ENCODE measurements at places on chromosomes 3 and 15.

GRCh38 chr15:89806559-89807550, 7.8 kb downstream of the ANPEP start:
- DNase-seq, result no peak

- no peak for DNase-seq
Measured at GRCh38 chr3:150840802-150841515, 64.3 kb downstream of the MINDY4B start.

GRCh38 chr3:74562558-74563269, 51.7 kb downstream of the CNTN3 start:
- no peak for DNase-seq

DNA sequence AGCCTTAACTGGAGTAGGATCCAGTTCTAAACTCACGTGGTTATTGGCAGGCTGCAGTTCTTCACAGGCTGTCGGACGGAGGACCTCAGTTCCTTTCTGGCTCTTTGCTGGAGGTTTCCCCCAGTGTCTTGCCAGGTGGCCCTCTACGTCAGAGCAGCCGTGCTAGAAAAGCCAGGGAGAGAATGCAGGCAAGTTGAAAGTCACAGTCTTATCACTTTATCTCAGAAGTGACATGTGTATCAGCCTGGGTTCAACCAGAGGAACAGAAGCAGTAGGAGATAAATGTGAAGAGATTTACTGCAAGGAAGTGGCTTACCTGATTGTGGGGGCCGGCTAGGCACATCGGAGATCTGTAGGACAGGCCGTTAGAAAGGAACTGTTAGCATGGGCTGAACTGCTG, 125.3 kb upstream of the BNIP2 start:
- DNase-seq, result no peak

DNA sequence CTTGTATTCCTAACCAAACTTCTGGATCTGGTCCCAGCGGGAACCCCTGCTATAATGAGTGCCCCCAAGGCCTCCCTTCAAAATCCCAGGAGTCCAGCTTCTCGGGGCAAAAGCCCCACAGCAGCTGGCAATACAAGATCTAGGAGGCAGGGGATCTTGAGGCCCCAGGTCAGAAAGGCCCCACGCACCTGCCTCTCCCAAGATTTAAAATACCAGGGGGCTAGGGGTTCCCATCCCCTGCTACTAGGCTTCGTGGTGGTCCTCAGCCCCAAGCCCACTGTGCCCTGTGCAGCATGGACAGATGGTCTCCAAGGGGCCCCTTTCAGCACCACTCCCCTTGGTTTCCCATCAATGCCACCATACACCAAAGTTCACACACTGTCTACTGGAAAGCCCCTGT, 15.8 kb upstream of the CYP11A1 start:
- DNase-seq, result no peak

- no peak for DNase-seq
Measured at GRCh38 chr3:126418661-126419131, 24.0 kb downstream of the CFAP100 start.

DNA sequence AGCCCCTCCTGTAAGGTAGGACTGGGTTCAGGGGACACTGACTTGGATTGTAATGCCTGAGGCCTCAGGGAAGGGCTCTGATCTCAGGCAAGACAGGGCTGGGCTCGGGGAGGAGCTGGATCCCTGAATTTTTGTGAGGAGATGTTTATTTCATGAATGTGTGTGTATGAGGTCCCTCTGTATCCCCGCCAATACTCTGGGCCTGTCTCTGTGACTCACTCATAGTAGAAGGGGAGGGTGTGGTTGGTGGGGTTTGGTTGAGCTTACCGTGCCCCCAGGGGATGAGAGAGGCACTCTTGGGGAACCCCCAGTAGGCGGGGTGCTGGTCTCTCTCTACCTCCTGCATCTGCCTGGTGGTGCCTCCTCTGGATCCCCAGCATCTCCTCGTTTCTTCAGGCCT, 28.1 kb downstream of the RPSA start:
- DNase-seq, result no peak

GRCh38 chr3:191397771-191398170, 63.2 kb upstream of the PYDC2 start:
- no peak for DNase-seq

GRCh38 chr3:170244576-170244975, 22.4 kb downstream of the PRKCI start:
- no peak for DNase-seq

DNA sequence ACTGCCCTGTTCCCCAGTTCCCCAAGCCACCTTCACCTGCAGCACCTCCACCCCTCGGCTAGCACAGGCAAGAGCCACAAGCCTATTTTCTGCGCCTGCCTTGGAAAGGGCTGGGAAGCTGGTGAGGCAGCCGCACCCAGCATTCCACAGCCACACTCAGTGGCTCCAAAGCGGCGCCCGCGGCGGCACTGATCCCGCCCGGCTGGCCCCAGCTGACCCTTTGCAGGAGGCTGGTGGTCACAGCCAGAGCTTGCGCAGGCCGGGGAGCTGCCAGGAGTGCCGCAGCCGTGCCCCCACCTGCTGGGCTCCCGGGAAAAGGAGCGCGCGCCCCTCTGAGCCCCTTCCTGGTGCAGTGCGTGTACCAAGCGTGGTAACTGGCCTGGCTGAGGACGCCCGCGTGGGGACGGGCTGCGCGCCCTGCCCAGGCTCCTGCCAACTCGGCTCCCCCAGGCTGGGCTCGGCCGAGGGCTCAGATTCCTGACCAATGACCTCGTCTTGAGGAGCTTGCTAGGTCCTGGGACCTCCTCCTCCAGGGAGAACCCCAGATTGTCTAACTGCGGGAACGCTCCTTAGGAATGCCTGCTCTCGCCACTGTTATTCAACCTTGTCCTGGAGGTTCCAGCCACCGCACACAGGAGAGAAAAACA, 13.3 kb downstream of the GRAMD2A start:
- DNase-seq, result no peak

- no peak for DNase-seq
Measured at GRCh38 chr3:43128464-43128863, 22.6 kb upstream of the POMGNT2 start.

DNA sequence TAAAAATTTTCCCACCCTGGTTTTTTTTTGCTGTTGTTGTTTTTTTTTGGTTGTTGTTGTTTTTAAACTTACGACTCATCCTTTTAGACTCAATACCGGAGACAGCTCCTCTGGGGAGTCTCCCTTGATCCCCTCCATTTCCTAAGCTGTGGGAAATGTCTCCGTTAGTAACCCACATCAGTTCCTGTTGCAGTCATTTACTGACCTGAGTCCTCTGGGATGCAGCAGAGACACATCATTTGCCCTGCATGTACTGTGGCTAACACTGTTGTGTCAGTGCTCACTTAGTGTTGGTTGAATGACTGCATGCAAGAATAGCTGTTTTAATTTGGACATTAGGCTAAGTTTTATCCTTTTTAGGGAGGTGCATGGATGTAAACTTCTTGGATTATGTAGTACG, 83.8 kb downstream of the MBNL1 start:
- DNase-seq, result no peak

DNA sequence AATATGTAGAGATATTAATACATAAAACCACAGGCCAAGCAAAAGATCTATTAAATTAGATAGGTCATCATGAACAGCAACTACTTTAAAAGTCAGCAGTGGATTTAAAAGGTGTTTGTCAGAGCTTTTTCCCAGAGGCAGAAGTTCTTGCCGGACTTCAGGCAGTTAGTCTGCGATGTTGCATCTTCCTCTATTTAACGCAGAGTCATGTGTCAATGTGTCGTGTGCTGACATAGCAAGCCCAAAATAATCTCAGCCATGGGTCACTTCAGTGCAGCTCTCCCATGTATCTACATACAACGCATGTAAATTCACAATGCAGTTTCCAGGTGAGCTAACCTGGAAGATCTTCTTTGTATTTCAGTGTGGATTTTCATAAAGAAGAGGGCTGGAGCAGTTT, 8.0 kb upstream of the TMEM212 start:
- DNase-seq, result no peak

GRCh38 chr3:79253704-79254103, 514.1 kb downstream of the ROBO1 start:
- DNase-seq, result no peak

DNA sequence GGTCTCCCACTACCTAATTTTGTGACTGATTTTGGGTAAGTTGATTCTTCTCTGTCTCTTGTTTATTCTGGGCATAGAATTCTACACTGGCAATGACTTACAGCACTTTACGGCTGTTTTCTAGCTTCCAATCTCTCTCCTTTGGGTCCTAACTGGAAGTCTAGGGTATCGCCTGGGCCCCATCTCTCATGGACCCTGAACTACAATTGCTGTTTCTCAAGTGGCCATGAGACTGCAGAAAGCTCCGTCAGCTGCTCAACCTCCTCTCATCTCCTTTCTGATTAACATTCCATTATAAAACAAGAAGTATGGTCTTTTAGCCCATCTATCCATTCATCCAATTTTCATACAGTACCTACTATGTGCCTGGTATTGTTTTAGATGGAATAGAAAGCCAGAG, 4.4 kb upstream of the PXYLP1 start:
- DNase-seq, result no peak

- no peak for DNase-seq
Measured at GRCh38 chr15:62929000-62929357, 113.6 kb upstream of the TPM1 start.

DNA sequence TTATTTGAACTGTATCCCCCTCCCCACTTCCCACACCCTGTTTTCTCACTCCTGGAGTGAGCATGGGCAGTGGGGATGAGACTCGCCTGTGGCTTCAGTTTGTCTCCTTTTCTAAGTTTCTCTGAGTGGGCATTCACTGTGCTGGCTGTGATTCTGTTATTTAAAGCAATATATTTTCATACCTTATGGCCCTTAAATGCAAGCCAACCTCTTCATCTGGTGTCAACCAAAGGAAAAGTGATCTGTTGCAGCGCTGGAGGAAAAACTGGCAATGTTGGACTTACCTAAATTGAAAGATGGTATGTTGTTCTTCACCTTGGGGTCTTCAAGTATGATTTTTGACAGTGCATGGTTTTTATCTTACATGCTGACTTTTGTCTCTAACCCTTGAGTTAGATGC, 56.1 kb downstream of the RBM6 start:
- DNase-seq, result no peak

DNA sequence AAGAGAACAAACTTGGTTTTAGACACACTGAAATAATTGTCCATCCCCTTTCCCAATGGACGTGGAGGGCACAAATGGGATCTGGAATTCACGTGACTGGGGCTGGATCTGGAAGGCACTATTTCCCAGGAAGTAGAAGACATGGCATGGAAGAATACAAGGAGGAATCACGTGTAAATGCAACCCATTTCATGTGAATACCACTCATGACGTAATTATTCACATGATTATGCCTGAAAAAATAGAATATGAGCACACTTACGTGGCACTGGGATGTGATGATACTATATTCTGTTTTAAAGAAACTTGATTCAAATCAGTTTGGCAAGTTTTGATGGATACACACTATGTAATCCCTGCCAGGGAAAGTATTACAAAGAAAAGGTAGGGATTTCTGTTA, 477.3 kb downstream of the GABRG3 start:
- no peak for DNase-seq

DNA sequence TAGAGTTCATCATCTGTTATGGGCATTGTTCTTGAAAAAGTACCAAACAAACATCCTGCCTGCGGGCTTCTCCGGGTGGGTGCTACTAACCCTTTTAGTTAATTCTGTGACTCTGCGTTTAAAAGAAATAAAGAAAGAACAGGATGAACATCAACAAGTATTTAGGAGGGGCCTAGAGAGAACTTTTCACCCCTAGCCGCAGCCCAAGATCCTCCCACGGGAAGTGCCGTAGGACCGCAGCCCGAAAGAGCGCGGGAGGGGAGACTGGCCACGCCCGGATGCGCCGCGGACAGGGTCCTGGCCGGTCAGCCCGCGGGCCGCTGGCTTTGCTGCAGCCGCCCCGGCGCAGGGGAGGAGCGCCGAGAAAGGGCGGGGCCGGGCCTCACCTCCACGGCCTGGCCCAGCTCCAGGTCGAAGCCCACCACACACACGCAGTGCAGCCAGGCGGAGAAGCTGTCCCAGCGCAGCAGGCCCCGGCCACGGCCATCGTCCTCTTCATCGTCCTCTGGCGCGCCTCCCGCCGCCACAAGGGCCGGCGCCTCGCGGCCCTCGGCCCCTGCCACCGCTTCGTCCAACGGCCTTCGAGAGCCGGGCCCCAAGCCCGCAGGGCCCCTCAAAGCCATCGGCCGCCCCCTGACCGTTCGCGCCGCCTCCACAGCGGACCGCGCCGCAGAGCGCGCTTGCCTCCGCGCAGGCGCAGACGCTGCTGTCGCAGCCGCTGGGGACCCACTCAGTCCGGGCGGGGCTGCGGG, at the start of gene DENND6A:
Gene DENND6A (minus strand): TSS at position 682 of the 752 bp plus-strand sequence. CDS start 59 bp downstream, at position 623.
- peak; percentile 95 for DNase-seq

GRCh38 chr15:95580121-95580520, 750.4 kb upstream of the NR2F2 start:
- DNase-seq, result no peak

GRCh38 chr3:119647171-119647570, 13.2 kb downstream of the POPDC2 start:
- no peak for DNase-seq

- no peak for DNase-seq
Measured at GRCh38 chr15:63856711-63857460, 23.1 kb upstream of the HERC1 start.

- no peak for DNase-seq
Measured at GRCh38 chr15:85281293-85281882, 99.0 kb upstream of the AKAP13 start.

GRCh38 chr3:111069974-111070771, 1.4 kb upstream of the NECTIN3 start:
- DNase-seq, result no peak

DNA sequence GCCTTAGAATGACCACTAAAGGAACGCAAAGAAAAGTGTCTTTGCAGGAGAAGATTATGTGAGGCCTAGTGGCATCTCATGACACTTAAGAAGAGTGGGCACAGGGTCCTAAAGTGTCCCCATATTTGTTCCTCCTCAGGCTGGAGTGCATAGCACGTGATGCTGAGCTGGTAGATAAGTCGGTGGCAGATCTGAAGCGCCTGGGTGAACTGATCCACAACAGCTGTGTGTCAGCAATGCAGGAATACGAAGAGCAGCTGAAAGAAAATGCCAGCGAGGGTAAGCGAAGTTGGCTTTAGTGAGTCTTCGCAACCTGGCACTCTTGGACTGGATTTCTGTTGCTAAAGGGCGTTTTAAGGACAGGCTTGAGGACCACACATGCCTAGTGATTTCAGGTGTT, 92.6 kb downstream of the CHD2 start:
- no peak for DNase-seq
